Cortex of kidney (tissue), 1 donor: ENCODE measurements at places on chromosomes 1 and 21.

- no peak for DNase-seq
Observed at GRCh38 chr1:242025681-242026080, 26.8 kb upstream of the MAP1LC3C start.

GRCh38 chr1:182389619-182390047 lies 2.0 kb downstream of the GLUL start:
- no peak for DNase-seq

GRCh38 chr1:7847599-7847998 lies 5.3 kb downstream of the UTS2 start:
- DNase-seq, result no peak

DNA sequence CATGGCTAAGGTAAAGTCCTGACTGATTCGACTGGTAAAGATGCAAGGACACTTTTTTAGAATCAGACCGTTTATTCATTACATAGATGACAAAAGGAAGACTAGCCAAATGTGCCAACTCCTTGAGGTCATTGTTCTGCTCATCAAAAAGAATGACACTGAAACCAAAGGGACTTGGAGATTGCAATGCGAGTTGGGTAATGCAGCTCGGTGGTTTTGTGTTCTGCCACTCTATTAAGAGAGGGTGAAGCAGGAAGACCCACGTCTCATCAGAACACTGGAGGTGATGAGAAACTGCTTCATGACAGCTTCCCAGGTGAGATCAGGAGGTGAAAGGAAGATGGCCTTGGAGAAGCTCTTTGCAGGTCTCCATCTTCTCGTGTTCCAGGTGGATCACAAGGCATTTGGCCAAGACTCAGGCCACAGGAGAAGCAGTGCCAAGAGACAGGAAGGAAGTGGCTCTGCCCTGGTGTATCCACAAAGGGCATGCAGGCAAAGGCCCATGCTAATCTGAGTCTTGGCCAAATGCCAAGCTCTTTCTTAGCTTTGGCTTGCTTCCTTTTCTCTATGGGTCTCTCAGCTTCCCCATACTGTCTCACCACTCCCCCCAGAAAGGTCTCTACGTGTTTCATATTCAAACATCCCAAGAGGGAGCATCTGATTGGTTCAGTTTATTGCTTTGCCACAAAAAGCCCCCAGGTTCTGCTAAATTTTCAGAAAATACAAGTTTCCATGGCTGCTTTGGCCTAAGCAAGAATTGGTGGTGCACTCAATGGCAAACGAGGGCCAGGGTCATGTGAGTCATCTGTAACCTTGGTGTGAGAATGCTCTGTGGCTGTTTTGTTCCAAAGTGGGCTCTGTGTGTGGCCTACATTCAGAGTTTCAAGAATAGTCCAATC lies 5.7 kb upstream of the CCT8 start:
- no peak for DNase-seq

GRCh38 chr1:45400049-45400448 lies 59.8 kb upstream of the MUTYH start:
- no peak for DNase-seq

- DNase-seq, result no peak
Observed at GRCh38 chr1:209880031-209880430, 52.3 kb downstream of the UTP25 start.

- DNase-seq, result no peak
Observed at GRCh38 chr1:92599184-92599583, 112.5 kb upstream of the GFI1 start.

GRCh38 chr1:161997152-161997551 lies 26.5 kb downstream of the OLFML2B start:
- no peak for DNase-seq

DNA sequence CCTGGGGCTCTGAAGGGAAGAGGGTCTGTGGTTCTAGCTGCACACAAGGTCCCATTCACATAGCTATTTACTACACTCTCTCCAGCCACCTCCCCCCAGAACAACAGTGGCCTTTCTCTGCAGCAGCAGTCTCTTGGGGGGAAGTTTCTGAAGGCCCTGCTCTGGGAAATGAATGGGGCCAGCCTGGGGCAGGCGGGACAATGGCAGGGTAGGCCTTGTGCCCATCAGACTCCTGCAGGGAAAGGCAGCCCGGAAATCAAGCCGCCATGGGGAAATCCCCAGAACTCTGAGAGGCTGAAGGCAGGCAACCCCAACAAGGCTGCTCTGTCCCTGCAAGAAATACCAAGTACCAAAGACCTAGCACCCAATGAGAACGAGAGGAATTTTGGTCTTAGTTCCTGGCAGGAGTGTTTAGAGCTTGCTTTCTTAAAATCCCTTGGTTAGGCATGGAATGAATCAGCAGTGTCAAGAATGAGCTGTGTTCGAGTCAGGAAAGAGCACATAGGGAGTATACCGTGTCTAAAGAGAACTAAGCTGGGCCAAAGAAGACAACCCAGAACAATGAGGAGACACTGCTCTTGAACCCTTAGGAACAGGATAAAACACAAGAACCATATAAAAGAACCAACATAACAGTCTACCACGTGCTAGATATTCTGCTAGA lies 11.3 kb downstream of the ARHGEF11 start:
- no peak for DNase-seq

DNA sequence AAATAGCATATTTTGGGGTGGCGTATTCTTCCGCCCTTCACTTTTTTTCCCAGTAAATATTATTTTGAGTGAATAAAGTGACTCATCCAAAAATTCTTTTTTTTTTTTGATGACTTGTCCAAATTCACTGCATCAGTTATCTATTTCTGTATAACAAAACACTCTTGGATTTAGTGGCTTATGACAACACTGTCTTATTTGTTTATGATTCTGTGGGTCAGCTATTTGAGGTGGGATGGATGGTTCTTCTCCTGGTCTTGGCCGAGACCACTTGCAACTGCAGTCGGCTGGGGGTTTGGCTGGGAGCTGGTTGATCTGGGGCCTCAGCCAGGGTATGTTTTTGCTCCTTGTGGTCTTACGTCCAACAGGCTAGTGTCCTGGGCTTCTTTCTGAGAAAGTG lies 39.9 kb upstream of the SRSF10 start:
- DNase-seq, result no peak

DNA sequence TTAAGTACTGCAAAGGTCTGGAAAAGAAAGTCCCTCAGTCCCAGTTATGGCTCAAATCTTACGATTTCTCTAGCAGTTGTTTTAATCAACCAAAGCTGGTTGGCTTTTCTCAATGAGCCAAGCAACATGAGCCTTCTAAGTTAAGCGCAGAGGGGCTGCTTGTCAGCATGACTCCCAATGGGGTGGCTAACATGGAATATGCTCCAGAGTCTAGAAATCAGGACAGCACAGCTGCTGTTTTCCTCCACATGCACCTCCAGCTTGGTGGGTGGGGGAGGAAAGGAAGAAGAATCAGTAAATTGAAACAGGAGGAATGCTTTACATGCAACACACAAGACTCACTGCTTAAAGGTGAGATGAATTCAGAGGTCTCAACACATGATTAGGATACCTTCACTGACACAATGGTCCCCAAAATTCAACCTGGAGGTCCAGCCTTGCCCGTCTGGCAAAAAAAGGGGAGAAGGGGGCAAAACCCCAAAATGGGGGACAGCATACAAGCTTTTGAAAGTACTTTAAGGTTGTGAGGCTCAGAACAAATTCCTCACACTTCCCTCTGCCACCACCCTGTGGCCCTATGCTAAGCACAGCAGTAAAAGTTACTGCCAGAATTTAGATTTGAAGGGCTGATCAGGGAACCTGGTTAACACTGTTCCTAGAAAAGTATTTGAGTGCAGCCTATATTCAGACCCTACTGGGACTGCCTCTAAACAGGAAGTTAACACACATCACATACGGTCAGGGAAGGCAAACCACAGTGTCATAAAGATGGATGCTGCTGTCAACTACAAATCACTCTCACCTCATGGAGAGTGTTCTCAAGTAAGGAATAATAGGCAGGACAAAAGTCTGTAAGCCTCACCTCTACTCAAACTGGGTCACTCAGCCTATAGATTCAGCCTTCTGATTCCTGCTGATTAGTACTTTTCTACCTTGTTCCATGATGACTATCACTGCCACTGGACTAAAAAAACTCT lies 2.6 kb downstream of the GATAD2B start:
- DNase-seq, result no peak

DNA sequence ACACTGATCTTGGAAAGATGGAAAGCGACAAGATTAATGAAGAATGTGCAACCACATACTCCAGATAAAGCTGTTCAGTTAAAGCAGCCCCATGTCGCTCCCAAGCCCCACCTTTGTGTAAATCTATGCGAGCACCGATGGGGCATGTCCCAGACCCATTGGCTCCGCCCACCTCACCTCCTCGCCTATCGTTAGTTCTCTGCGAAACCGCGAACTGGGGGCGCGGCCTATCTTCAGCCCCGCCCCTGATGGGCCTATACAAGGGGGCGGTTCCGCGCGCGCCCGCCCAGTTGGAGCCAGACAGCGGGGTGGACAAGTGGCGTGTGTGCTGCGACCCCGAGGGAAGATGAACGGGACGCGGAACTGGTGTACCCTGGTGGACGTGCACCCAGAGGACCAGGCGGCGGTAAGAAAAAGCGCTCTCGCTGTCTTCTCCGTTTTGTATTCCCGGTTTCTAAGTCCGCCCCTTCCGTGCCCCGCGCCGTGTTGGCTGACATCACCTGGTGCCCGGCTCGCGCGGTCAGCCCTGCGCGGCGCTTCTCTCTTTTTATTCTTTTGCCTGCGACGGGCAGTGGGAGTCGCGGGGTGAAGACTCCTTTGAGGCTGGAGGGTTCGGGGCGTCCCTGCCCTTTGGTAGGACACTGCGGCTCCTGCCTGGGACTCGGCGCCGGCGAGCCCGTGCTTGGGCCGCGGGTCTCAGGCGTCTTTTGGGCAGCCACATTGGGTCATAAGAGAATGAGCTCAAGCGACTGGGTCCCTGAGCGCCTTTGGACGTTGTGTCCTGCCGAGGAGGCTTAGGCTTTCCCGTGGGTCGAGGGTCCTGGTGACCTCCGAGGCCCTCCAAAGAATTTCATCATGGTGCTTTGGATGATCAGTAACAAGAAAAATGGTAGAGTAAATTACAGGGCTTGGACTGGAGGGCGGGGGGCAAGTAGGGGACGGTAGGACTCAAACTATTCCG lies at the start of gene TUFT1:
Gene TUFT1 (plus strand): TSS at position 289 of the 961 bp plus-strand sequence. CDS start 58 bp downstream, at position 347.
- DNase-seq, result no peak

DNA sequence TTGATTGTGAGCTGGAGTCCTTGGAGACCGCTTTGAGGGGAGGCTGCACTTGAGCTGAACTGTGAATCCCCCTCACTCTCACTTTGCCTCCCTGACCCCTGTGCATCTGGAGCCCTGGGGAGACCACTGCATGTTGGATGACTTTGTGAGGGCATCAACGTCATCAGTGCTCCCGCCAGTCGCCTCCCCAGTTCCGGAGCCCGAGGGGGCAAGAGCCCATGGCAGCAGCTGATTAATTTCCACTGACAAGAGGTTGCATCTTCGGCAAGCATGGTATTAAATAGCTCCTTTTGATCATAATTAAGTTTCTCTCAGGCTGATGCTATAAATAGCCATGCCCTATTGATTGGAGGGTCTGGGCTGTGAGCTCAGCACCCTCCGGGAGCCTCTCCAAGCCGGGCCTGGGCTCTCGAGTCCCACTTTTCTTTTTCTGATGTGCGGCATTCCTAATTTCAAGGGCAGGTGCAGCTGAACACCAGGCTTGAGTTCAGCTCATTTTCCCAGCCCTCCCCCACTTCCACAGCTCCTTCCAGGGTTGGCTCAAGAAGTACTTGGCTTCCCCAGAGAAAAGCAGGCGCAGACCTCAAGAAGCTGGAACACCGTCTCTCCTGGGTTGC lies 33.2 kb downstream of the KCND3 start:
- DNase-seq, result no peak

DNA sequence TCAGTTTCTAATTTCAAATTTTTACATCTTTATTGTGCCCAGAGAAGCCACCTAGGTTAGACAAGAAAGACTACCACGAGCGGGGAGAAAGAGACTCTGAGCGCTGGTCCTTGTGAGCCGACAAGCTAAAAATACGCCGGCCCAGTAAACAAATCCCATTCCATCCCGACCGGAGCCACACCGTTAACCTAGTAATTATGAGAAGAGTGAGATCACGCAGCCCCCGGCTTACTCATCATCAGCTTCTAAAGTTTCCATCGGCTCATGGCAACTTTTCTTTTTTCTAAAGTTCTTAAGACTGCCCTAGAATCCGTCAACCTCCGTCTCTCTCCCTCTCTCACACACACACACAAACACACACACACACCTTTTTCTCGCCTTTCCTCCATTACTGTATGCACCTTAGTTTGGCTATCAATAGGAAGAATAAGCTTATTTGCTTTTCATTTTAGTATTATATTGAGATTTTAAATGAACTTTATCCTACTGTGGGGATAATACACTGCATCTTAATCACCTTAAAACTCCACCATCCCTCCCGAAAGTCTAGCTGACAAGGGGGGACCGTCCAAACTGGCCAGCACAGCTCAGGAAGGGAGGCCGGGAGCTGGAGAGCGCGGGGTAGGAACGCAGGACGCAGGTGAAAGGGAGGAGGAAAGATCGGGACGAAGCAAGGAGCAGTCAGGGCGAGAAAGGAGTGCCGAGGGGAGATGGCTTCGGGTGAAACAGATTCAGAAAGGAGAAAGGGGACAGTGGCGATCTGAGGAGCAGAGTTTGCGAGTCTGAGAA lies 728 bp downstream of the OTUD7B start:
- no peak for DNase-seq

GRCh38 chr1:212415107-212415841 lies 588 bp upstream of the PACC1 start:
- DNase-seq, result no peak

GRCh38 chr1:183417772-183418491 lies at the start of gene NMNAT2:
NMNAT2 (minus strand) TSS chr1:183418380; CDS start chr1:183418267, 113 bp downstream.
- DNase-seq, result no peak

GRCh38 chr1:224881762-224882211 lies 47.7 kb upstream of the DNAH14 start:
- no peak for DNase-seq

DNA sequence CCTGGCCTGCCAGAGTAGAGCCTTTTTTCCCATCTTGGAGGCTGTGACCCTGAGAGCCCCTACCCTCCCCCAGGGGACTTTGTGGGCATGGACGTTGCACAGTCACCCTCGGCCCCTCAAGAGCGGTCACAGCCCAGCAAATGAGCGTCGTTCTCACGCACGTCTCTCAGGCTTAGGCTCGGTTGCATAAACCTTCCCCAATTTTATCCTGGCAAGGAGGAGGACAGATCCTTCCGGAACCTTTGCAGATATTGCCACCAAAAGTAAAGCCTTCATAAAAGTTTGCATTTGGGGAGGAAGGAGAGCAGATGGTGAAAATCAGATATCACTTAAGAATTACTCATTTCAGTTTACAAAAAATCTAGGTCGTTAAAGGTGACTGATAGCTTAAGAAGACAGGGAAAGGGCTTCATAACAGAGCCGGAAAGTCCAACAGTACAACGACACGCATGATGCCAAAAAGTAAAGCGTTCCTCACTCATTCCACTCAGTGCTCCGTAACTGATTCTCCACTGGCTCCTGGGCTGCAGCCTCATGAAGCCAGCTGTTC lies 29.3 kb downstream of the PDE9A start:
- no peak for DNase-seq
